ENCODE measurements at places on chromosomes 2 and 18.

- DNase-seq, result no peak
These were observed 7.3 kb downstream of the ALPP start for GRCh38 chr2:232385660-232386489.

GRCh38 chr2:238841542-238842164, 6.2 kb upstream of the TWIST2 start:
- DNase-seq, result no peak

GRCh38 chr18:68414407-68414806, 300.5 kb downstream of the TMX3 start:
- DNase-seq, result no peak

DNA sequence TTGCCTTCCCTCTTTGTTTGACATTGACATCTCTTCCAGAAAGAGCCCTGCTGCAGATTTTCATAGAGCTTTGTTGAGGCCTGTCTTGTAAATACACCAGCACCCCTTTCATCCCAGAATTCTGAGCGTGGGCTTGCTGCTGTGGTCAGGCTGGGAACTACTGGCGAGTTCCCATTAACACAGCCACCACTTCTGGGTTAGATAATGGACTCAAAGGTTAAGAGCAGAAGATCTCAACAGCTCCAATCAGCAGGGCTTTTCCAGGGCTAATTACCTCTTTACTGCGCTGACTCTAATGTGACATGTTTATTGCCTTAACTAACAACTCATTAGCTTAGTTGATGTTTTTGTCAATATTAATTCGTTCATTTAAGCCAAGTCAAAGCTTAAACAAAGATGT, 235.9 kb upstream of the BOD1L2 start:
- no peak for DNase-seq

DNA sequence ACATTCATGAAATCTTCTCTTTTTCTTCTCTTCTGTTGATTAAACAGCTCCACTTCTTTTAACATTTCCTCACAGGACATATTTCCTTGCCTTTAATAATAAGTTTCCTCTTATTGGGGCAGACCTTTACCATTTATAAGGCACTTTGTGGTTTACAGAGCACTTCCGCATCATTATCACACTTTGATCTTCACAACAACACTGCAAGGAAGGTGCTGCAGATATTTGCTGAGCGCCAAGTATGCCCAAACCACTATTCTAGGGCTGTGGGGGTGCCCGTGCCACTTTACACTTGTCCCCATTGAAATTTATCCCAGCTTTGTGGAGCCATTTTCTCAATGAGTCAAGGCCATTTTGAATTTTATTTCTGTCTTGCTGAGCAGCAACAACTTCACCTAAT, 246.6 kb downstream of the SS18 start:
- no peak for DNase-seq

- DNase-seq, result no peak
These were observed 248.4 kb downstream of the ETAA1 start for GRCh38 chr2:67645280-67646138.

GRCh38 chr18:26546170-26546874, 2.0 kb downstream of the KCTD1 start:
- DNase-seq, result no peak

GRCh38 chr18:12287684-12288402, 20.2 kb upstream of the TUBB6 start:
- no peak for DNase-seq

DNA sequence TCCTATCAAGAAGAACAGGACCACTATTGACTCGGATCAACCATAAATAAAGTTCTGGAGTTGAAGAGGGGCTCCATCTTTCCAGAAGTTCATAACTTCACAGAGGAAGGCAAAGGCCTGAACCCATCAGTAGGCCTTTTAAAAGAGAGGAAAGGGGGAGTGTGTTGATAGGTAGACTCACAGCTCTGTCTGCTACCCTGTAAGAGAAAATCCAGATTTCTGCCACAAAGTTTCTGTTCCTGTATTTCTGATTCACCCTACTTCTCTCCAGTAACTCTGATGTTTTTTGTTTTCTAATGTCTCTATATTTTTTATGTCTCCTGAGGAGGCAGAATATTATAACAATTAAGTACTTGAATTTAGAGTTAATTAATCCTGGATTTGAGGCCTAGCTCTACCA, 564.0 kb downstream of the TNS1 start:
- no peak for DNase-seq

- no peak for DNase-seq
These were observed 360.4 kb upstream of the ZC3H15 start for GRCh38 chr2:186125625-186126024.

GRCh38 chr18:27713738-27714095, 463.2 kb downstream of the CDH2 start:
- no peak for DNase-seq

GRCh38 chr18:3350566-3351527, 88.9 kb downstream of the MYL12B start:
- DNase-seq, result no peak

- no peak for DNase-seq
These were observed 96.0 kb downstream of the ACOXL start for GRCh38 chr2:110828330-110828729.

DNA sequence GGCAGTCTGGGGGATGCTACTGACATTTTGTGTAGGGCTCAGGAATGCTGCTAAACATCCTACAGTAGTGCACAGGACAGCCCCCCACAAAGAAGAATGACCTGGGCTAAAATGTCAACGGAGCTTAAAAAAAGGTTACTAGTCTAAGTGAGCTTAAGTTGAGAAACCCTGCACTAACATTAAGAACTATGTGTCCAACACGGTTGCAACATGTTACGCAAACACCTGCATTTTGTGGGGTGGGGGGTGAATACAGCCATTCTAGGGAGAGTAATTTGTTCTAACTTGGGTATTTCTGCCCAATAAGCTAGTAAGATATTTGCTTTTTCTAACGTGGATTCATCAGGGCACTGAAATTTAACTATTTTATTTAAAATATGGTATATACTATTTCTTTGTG, 57.9 kb downstream of the SLC8A1 start:
- no peak for DNase-seq

- DNase-seq, result no peak
These were observed 79.4 kb upstream of the FOSL2 start for GRCh38 chr2:28313220-28313784.

DNA sequence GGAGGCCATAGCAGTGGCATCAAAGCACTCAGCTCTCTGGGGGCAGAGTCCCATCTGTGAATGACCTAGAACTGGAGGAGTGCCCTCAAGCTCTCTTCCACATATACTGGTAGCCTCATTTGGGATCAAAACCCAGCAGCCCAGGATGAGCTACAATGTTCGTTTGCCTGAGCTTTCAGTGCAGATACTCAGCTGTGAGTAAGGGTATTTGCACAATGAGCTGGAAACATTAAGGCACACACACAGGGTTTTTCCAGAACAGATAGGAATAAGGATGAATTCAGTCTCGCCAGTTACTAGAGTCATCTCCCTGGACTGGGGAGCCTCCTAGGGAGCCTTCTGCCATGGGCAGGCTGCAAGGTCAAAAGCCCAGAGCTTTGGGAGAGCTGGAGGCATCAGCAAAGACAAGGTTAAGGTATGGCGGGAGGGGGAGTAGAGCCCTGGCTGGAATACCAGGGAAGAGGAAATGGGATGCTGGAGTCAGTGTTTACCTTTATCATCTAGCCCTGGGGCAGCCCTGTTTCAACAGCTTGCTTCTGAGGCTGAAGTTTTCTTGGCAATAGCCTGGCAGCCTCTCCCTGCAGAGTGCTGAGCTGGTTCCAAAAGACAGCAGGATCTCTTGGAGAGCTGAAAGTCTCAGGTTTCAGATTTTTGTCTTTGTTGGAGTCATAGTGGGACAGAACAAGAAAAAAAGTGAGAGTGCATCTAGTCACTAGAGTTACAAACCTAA, 187.7 kb downstream of the LOXHD1 start:
- DNase-seq, result no peak

- DNase-seq, result no peak
These were observed 226.9 kb downstream of the MYO3B start for GRCh38 chr2:170404846-170405245.
